ENCODE measurements at places on chromosomes 7 and 10.

DNA sequence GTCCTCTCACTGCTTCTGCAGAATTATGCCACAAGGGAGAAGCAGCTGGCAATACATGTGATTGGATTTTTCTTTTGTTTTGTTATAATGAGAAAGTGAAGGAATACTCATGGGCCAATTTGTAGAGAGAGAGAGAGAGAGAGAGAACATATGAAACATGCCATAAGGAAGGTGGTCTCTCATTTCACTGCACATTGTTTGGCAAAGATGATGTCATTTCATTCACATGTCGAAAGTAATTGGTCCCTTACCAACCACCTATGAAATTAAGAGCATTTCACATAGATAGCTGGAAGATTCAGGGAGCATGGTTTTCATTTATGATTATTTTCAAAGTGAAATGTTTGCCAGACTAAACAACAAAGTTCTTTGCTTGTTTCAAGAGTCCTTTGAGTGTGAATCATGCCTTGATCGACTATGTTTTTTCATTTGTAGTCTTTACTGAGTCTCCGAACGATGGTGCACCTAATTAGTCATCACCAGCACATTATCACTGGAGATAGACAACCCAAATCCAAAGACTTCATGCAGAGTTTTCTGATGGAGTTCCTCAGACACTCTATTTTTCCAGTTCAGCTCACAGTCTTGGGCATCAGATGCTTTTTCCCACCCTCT is 130.1 kb upstream of the ZEB1 start:
- H3K4me1 ChIP-seq, result no peaks in the 10 kb centered on the region
- H3K27me3 ChIP-seq, result peaks cover 12% of the 10 kb centered on the region
- H3K4me3 ChIP-seq, result no peak overlapping the region
- H3K27ac ChIP-seq, result no peak overlapping the region
- no peaks in the 10 kb centered on the region for H3K36me3 ChIP-seq

DNA sequence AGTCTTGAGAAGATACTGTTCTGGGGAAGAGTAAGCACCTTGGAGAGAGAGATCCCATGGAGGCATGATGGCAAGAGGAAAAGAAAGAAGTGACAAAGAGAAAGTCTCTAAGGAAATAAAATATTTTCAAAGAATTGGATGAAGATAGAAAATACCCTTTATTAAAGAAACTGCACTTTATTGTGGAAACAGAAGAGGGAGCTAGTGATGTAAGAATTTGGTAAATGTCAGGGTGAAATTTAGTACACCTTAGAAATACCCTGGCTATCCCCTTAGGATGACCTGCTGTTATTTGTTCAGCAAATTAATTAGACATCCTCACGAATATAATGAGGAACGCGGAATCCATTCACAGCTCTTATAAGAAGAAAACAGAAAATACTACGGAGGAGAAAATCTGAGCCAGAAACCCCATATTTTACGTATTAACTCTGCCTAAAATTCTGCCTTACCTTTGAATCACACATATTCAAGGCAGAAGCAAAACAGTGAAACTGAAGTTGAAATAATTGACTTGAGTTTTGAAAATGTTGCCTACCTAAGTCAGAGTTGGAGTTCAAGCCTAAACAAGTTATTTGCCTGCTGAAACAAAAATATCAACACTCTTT is 90.7 kb downstream of the TFPI2 start:
- H3K27ac ChIP-seq, result no peak overlapping the region
- H3K4me1 ChIP-seq, result no peaks in the 10 kb centered on the region
- no peak overlapping the region for H3K4me3 ChIP-seq
- peaks cover 3% of the 10 kb centered on the region for H3K27me3 ChIP-seq

DNA sequence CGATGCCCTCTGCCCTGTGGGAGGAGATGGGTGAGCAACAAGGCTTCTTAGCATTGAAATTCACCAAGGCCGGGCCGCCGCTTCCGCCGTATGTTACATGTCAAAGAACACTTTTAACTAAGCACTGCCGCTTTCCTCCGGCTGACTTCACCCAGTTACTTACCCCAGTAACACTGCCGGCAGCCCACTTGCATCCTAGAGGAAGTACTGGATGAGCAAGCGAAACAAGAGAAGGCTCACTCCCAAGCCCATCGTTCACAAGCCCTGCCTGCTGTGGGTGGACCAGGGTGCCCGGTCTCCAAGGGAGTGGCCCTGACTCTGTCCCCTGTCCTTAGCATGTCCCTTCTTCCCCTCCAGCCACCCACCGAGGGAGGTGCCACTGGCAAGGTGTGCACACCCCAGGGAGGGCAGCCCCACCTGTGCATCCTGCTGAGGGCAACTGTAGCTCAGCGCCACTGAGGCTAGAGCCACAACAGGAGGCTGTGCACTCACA is 73.1 kb upstream of the EBF3 start:
- DNase-seq, result no peak
- H3K27me3 ChIP-seq, result peaks cover 18% of the 10 kb centered on the region
- H3K27ac ChIP-seq, result no peak overlapping the region
- H3K36me3 ChIP-seq, result no peaks in the 10 kb centered on the region
- no peak overlapping the region for H3K4me3 ChIP-seq
- H3K4me1 ChIP-seq, result no peaks in the 10 kb centered on the region

DNA sequence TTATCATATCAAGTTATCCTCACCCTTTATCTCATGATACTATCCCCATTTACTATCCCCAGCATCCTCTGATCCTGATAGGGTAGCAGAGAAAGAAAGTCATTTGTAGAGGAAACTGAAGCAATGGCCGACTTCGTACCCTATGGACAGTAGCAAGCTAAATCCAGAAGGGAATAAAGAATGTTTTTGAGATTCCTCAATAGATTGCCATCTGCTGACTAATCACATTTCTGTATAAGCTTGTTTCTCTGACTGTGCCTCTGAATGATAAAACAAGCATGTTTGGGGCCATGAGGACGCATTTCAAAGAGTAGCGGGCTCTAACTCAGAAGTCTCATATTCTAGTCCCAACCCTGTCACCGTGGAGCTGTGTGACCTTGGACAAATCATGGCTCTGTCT is 13.2 kb upstream of the FAM107B start:
- no peak for DNase-seq
- no peak overlapping the region for H3K27ac ChIP-seq
- H3K4me3 ChIP-seq, result no peak overlapping the region
- H3K4me1 ChIP-seq, result no peaks in the 10 kb centered on the region

DNA sequence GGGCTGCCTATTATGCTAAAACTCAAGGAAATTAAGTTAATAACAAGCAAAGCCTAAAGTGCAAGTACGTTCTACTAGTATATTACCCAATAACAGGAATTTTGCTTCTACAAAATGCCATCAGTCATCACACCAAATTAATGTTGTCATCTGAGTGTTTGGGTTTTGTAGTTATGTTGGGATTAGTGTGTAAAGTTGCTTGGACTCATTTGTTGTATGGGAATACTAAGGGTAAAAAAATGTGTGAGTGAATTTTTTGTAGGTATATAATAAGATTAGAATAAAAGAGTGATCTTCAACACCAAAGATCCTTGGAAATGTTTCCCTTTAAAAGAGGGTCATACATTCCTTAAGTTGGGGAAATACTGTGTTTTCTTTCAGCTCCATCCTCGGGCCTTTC is 38.6 kb downstream of the NRP1 start:
- H3K4me1 ChIP-seq, result peaks cover 53% of the 10 kb centered on the region
- H3K27ac ChIP-seq, result no peak overlapping the region
- H3K4me3 ChIP-seq, result no peak overlapping the region
- H3K27me3 ChIP-seq, result no peaks in the 10 kb centered on the region

GRCh38 chr7:12111422-12112405 is 99.4 kb upstream of the TMEM106B start:
- H3K27me3 ChIP-seq, result peaks cover 2% of the 10 kb centered on the region
- no peaks in the 10 kb centered on the region for H3K36me3 ChIP-seq
- DNase-seq, result peak; percentile 8
- peak overlapping the region; percentile 42 for H3K4me3 ChIP-seq

DNA sequence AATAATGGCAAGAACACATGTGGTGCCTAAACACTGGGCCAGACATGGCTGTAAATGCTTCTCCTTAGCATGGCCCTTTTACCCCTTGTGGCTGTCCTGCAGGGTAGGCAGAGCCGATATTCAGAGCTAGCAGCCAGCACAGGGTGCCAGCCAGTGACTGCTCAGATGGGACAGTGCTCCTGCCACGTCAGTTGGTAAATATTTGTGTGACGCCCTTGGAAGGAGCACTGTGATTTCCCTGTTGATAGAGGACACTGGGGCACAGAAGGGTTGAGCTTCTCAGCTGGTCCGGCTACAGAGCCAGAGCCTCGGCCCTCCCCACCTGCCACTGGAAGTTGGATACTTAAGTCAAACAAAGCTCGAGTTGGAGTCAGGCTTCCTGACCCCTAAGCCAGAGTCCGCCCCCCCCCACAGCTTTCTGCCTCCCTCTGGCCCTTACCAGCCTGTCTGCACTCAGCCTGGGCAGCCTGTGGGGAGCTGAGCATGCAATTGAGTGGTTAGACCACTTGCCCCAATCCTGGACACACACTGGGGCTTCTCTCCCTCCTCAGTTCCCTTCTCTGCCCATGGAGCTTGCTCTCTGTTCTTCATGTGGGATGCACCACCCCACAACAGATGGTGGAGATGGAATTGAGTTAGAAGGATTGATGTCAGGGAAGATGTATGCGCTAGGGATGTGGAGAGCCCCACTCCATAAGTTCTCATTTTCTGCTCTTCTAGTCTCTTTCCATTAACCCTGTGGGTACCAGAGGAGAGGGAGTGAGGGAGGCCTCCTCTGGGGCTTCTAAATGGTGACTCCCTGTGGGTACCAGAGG is 350.8 kb downstream of the PLXNA4 start:
- no peak overlapping the region for H3K4me3 ChIP-seq
- H3K36me3 ChIP-seq, result no peaks in the 10 kb centered on the region
- DNase-seq, result no peak
- peaks cover 51% of the 10 kb centered on the region for H3K27me3 ChIP-seq
- H3K4me1 ChIP-seq, result peaks cover 20% of the 10 kb centered on the region

- no peak for DNase-seq
- H3K27me3 ChIP-seq, result peaks cover 12% of the 10 kb centered on the region
- H3K36me3 ChIP-seq, result no peaks in the 10 kb centered on the region
- H3K4me1 ChIP-seq, result peaks cover 19% of the 10 kb centered on the region
Measured at GRCh38 chr10:119642556-119643111, 8.5 kb upstream of the BAG3 start.

DNA sequence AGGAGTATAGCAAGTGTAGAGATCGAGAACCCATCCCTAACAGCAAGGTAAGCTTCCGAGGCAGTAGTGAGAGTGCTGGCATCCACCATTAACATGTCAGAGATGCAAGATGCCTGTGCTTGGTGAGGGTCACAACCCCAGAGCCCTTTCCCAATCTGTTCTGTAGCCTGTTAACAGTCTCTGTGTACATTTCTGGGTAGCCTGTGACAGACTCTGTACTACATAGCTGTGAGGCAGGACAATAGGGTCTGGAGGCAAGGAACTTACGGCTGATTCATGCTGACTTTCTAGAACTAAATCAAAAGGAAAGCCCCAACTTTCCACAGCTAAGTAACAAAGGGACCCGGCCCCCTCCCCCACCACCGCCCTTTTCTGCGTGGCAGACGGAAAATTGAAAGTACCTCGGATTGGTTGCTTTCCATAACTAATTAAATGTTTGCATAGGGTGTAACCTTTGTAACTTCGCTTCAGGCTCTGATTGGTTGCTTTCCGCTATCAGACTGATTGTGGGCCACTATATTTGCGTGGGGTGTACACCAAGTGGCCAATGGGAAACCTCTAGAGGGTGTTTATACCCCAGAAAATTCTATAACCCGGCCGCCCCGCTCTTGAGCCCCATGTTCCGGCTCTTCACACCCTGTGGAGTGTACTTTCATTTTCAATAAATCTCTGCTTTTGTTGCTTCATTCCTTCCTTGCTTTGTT is 1.4 kb upstream of the TMEM168 start:
- no peak overlapping the region for H3K27ac ChIP-seq
- H3K4me3 ChIP-seq, result peak overlapping the region; percentile 91
- no peak for DNase-seq
- peaks cover 19% of the 10 kb centered on the region for H3K4me1 ChIP-seq
- no peaks in the 10 kb centered on the region for H3K27me3 ChIP-seq

DNA sequence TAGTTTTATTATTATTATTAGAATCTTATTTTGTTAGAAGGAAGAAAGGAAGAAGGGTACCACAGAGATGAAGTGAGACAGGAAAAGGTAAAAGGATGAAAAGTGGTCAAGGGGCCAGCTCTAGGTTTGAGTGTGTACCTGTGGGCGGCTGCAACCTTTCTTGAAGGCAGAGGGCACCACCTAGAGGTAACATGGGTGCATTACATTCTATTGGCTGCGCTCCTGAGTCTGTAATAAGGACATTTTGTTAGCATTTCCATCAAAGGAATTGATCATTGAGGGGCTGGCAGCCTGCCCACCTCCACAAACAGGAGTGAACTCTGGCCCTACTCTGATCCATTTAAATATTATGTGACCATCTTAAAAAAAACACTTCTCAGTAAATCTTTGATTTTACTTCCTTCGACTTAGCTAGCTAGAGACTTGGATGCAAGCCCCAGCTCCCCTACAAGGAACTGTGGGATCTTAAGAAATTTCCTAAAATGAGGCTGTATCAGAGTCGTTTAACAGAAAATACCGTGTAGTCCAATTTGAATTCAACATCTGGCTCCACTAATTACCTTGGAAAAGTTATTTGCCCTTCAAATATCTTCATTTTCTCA is 610.4 kb downstream of the IPMK start:
- peaks cover 4% of the 10 kb centered on the region for H3K4me1 ChIP-seq
- no peaks in the 10 kb centered on the region for H3K36me3 ChIP-seq
- no peak overlapping the region for H3K4me3 ChIP-seq
- peak; percentile 60 for DNase-seq

- peaks cover 2% of the 10 kb centered on the region for H3K27me3 ChIP-seq
- no peak overlapping the region for H3K4me3 ChIP-seq
- peaks cover 10% of the 10 kb centered on the region for H3K4me1 ChIP-seq
- no peaks in the 10 kb centered on the region for H3K36me3 ChIP-seq
- no peak for DNase-seq
Measured at GRCh38 chr10:82981137-82981723, 1106.2 kb downstream of the NRG3 start.

GRCh38 chr7:7529328-7529727 is 6.3 kb downstream of the COL28A1 start:
- no peak overlapping the region for H3K4me3 ChIP-seq
- H3K27ac ChIP-seq, result no peak overlapping the region
- no peaks in the 10 kb centered on the region for H3K4me1 ChIP-seq
- no peak for DNase-seq

GRCh38 chr10:1464881-1465417 is 272.4 kb downstream of the ADARB2 start:
- H3K27me3 ChIP-seq, result peaks cover 15% of the 10 kb centered on the region
- DNase-seq, result peak; percentile 57
- peak overlapping the region; percentile 55 for H3K4me3 ChIP-seq
- H3K27ac ChIP-seq, result peak overlapping the region; percentile 96
- no peaks in the 10 kb centered on the region for H3K36me3 ChIP-seq
- H3K4me1 ChIP-seq, result peaks cover 68% of the 10 kb centered on the region

GRCh38 chr10:71023704-71024283 is 135.4 kb upstream of the PCBD1 start:
- no peak for DNase-seq
- H3K27ac ChIP-seq, result no peak overlapping the region
- H3K4me1 ChIP-seq, result no peaks in the 10 kb centered on the region
- no peak overlapping the region for H3K4me3 ChIP-seq

DNA sequence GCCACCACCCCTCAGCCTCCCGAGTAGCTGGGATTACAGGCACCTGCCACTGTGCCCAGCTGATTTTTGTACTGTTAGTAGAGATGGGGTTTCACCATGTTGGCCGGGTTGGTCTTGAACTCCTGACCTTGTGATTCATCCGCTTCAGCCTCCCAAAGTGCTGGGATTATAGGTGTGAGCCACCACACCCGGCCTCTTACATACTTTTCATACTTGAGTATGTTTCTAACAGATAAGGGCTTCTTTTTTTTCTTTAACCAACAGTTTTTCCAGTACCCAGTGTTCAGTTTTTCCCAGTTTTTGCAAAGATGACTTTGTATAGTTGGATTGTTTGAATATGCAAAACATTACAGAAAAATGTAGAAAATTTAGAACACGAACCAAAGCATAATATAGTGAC is 7.7 kb downstream of the EIF4H start:
- H3K27ac ChIP-seq, result no peak overlapping the region
- no peak overlapping the region for H3K4me3 ChIP-seq
- H3K36me3 ChIP-seq, result peaks cover 36% of the 10 kb centered on the region
- peaks cover 43% of the 10 kb centered on the region for H3K4me1 ChIP-seq
- peaks cover 2% of the 10 kb centered on the region for H3K27me3 ChIP-seq
- no peak for DNase-seq

Data from nephron progenitor cell (in vitro differentiated cells).